ENCODE measurements at places on chromosomes 12 and 14.

DNA sequence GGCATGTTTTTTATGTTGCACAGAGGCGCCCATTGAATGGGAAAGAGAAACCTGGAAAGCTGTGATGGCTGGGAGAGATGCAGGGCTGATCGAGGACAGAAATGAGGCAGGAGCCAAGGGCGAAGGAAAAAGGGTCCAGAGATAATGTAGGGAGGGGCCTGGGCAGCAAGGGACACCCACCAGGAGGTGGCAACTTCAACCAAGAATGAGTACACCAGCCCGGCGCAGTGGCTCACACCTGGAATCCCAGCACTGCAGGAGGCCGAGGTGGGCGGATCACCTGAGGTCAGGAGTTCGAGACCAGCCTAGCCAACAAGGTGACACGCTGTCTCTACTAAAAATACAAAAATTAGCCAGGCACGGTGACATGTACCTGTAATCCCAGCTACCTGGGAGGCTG, 4.0 kb downstream of the SSH1 start:
- DNase-seq, result no peak

DNA sequence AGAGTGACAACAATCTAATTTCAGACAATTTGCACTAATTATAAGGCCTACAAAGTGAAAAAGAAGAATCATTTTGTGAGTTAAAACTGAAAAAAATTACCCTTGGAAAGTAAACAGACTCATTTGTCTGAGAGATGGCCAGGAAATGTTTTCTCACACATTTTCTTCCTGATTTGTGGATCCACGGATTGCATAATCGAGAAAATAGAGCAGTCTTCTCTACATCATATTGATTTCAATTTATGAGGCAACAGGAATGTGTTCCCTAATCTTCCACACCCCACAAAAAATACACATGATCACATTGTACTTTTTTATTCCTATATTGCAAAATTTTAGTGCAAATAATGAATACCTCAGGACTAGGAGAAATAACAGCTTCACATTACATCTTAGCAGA, 160.8 kb downstream of the CCER1 start:
- no peak for DNase-seq

DNA sequence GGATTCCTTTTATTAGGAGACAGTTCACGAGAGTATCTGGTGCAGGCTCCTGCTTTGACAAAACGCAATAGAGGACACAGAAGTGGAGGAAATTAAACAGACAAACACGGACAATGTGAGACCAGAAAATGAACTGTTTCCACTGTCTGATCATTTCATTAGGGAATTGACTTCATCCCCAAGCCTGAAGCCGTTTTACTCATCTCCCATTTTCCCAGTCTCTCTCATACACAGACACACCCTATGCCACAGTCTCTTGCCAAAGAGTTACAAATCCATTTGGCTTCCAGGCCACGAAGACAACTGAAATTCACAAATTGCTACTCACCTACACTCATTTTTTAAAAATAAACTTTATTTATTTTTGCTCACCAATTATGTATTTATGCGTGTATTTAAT, 1087.8 kb upstream of the TMEM132C start:
- no peak for DNase-seq

DNA sequence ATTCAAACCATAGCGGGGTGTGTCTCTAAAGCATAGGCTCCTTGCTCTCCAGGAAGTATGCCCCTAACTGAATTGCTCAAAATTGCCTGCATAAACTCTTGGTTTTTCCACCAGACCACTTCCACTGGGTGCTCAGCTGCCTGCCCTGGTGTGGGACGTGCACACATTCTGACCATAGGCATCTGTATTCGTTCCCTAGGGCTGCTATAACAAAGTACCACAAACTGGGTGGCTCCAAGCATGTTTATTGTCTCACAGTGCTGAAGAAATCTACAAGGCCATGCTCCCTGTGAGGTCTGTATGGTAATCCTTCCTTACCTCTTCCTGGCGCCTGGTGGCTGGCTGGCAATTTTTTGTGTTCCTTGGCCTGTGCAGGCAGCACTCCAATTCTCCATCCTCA, 16.4 kb upstream of the GALNT6 start:
- no peak for DNase-seq

- no peak for DNase-seq
Measured at GRCh38 chr12:84276215-84276614, 636.4 kb downstream of the SLC6A15 start.

DNA sequence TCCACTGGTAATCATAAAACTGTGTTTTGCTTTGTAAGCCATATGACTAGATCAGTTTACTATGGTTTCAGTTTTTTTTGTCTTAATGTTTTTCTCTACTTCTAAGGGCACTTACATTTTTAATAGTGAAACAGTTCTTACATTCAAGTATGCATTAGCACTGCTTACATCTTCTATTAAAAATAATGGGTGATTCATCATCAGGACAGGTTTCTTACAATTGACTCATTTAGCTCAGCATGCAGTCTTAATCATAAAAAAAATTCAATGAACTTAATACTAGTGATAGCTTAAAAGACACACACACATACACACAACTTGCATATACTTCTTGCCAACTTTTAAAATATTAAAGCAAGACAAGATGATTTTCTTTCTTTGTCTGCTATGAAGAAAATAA, 845.7 kb upstream of the USP15 start:
- DNase-seq, result no peak

GRCh38 chr12:82082501-82082900, 275.7 kb downstream of the CCDC59 start:
- DNase-seq, result no peak

DNA sequence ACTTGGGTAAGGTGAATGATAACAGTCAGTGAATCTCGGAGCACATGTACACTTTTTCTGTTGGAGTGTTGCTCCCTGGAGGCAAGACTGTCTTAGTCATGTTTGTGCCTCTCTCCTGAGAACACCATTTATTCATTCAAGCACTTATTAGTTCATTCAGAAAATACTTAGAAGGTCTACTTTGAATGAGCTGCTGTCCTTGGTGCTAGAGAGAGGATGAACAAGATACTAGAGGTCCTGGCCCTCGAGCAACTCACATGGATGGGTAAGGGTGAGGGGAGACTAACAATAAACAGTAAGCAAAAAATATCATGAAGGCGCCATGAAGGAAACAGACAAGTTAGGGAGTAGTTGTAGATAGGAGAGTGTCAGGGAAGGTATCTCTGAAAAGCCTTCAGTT, 17.1 kb upstream of the SAMD4A start:
- DNase-seq, result no peak

DNA sequence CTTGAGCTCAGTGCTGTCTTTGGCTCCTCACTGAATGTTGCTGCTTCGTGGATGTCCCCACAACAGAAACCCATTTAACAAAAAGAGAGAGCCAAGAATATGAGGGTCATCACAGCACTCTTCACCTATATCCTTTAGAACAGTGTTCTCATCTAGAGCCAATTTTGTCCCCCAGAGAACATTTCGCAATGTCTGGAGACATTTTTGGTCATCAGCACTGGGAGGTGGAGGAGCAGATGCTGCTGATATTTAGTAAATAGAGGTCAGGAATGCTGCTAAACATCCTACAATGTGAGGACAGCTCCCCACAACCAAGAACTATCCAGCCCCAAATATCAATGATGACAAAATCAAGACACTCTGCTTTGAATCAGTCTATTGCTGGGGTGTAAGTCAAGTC, 92.5 kb downstream of the BBS10 start:
- no peak for DNase-seq

DNA sequence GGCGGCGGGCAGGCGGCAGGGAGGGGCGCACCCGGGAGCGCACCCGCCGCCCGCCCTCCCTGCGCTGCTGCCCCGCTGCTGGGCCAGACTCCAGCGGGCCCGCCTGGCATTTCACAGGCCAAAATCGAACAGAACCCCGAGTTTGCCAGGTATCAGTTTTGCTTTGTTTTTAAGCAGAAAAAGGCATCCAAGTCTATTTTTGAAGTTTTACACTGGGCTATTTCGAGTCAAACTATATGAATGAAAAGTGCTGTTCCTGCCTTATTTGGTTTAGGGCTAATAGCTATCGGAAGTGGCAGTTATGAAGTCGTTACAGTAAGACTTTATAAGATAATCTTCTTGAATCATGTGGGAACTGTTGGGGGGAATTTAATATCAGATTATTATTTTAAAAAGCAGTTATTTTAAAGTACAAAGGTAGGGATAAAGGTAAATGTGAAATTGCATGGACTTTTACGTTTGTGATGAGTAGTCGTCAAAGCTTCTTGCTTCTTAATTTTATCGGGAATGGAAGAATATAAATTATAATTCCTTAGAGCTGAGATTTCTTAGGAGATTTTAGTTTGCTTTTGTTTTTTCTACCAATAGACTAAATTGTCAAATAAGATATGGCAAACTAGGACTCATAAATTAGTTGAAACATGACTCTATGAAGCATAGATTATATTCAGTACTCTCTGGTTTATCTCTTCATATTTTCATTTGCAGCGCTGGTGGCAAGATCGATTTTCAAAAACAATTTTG, 1.1 kb downstream of the MSRB3 start:
- DNase-seq, result no peak

DNA sequence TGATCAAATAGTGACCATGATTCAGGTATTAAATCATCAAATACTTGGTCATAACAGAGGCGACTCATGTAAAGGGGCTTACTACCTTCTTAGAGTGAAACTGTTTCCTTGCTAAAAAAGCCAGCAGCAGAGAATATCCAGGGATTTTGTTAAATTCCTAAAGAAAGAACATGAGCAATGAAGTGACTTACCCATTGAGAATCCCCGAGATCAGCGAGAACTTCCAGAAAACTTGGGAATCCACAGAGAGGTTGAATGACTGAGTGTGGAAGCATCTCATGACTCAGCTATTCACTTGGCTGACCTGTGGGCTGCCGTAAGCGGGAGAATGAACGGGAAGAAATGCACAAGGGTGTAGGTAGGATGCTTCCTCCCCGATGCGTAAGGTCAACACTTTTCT, 85.3 kb upstream of the KCNA1 start:
- no peak for DNase-seq

- DNase-seq, result no peak
Measured at GRCh38 chr12:122054842-122055520, 23.6 kb upstream of the MLXIP start.

DNA sequence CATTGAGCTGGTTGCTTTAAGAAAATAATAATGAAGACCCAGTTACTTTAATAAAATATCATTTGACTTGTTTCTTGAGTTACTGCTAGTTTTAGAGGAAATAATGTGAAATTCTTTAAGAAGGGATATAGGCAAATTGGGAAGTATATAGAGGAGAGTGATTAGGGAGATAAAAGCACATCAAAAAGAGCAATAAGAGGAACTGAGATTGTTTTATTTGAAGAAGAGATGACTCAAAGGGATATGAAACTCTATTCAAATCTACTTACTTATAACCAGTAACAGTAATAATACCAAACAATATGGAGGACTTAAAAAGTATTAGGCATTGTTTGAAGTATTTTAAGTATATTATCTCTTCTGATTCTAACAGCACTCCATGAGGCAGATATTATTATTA, 37.1 kb downstream of the LRRK2 start:
- no peak for DNase-seq

- DNase-seq, result no peak
Measured at GRCh38 chr12:115964214-115964613, 313.3 kb downstream of the MED13L start.

GRCh38 chr14:87679866-87680265, 313.1 kb downstream of the GALC start:
- no peak for DNase-seq

DNA sequence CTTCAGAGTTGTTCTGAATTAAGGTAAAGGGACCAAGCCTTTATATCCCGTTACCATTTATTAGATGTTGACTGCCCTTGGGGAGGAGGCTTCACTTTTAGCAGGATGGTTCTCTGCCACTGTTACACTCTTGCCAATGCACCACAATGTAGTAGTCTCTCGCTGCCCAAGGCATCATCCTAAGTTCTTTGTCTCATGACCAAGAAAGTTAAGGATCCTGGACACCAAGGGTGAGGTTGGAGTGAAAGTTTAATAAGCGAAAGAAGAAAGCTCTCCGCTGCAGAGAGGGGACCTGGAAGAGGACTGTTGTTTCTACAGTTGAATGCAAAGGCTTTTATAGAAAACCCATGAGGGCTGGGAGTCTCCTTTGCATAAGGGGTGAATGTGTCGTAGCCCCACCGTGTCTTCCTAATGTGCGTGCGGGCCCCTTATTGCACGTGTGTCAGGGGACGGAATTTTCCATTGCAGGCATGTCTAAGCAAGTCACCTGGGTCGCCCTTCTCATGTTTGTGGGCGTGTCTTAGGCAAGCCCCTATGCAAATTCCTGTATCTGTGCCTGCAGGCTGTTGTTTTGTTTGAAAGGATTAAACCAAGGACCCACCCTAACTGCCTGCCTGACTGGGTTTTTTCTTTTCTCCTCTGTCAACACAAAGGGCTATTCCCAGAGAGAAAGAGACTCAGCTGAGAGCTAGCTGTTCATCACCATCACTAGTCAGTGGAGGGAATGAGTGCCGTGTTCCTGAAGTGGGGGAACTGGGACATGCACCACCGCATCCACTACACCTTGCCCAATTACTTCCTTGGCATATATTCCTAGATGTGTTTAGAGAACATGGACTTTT, 17.6 kb upstream of the RNASE1 start:
- no peak for DNase-seq

- DNase-seq, result no peak
Measured at GRCh38 chr12:62575036-62575435, 108.4 kb downstream of the MON2 start.

DNA sequence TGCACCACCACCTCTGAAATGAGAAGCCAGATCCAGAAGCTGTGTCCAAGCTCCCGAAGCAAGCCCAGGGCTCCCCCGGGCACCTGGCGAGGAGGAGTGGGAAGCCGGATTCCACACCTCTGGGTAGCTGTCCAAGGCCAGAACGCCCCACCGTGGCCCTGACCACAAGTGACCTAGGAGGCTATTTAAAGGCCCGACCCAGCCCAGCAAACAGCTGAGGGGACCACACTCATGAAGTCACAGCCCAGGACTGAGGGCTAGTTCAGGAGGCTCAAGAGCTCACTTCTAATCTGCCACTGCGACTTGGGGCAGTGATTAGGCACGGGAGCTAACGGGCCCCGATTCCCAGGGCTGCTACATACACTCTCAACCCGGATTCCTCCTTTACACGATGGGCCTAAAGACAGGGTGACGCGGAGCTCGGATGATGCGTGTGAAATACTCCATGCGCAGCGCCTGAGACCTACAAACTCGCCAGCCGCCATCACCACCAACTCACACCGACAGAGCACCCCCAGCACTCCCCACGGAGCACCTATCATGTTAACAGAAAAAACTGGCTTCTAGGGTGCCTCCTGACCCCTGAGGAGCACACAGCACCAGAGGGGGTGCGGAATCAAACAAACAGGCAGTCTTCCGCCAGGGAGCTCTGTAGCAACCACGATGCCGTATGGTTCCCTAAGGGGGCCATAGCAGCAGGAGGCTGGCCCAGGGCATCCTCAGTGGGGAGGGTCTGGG, 84.0 kb upstream of the GPR68 start:
- no peak for DNase-seq
